ENCODE measurements at places on chromosomes 5 and 9. TPM values are rescaled to one million over a fixed set of nuclear protein-coding genes. Genes with fewer than 3 reads are reported as not detected.

The TAF11L10 gene
- not detected for total RNA-seq

- no peak for DNase-seq
These were observed 31.6 kb upstream of the F2RL1 start for GRCh38 chr5:76787237-76787636.

DNA sequence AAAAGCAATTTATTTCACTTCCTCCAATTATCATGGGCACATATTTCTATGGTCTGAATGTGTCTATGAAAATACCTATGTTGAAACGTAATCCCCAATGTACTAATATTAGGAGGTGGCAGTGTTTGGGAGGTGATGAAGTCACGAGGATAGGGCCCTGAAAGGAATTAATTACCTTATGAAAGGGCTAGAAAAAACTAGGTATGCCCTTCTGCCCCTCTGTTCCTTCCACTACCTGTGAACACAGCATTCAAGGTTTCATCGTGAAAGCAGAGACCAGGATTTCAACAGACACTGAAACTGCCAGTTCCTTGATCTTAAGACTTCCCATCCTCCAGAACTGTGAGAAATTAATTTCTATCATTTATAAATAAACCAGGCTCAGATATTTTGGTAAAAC lies 1037.1 kb upstream of the C9orf72 start:
- no peak for DNase-seq

- no peak for DNase-seq
These were observed 212.6 kb upstream of the ACTBL2 start for GRCh38 chr5:57695179-57695578.

GRCh38 chr5:42994555-42995359 lies 45.4 kb downstream of the ANXA2R start:
- DNase-seq = peak; percentile 92

GRCh38 chr5:32852535-32852934 lies 141.4 kb downstream of the NPR3 start:
- DNase-seq = peak; percentile 54

DNA sequence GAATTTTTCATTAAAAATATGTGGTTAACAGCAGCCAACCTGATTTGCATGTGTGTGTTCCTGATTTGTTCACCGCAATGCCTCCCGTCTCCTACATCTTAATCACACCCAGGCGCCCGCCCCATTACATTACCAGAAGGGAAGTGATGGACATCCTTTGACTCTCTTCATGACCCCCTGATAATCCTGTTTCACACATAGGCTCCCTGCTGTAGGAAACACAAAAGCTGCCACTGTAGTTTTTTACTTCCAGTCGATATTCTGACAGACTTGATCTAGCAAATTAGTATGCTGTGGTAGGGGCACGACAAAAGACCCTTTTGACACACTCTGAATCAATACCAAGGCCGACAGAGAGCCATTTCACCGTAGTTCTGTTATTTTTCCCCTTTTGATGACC lies 287.8 kb upstream of the ISL1 start:
- DNase-seq = no peak

- DNase-seq = peak; percentile 67
These were observed 389.6 kb downstream of the SEMA5A start for GRCh38 chr5:9156282-9156681.

GRCh38 chr9:110050925-110051355 lies 157.0 kb downstream of the C9orf152 start:
- DNase-seq = no peak

The RPL7A gene
- 2,738 TPM for total RNA-seq

- DNase-seq = no peak
These were observed 169.4 kb upstream of the CCNH start for GRCh38 chr5:87582149-87582548.

GRCh38 chr5:149771216-149771980 lies 41.3 kb downstream of the PPARGC1B start:
- DNase-seq = no peak

GRCh38 chr9:19927560-19927959 lies 138.7 kb upstream of the SLC24A2 start:
- no peak for DNase-seq

GRCh38 chr9:127183814-127184582 lies 61.6 kb upstream of the ANGPTL2 start:
- DNase-seq = no peak

GRCh38 chr5:149793256-149793550 lies 63.1 kb downstream of the PPARGC1B start:
- no peak for DNase-seq

- no peak for DNase-seq
These were observed 158.1 kb downstream of the SLC25A46 start for GRCh38 chr5:110896901-110897300.

DNA sequence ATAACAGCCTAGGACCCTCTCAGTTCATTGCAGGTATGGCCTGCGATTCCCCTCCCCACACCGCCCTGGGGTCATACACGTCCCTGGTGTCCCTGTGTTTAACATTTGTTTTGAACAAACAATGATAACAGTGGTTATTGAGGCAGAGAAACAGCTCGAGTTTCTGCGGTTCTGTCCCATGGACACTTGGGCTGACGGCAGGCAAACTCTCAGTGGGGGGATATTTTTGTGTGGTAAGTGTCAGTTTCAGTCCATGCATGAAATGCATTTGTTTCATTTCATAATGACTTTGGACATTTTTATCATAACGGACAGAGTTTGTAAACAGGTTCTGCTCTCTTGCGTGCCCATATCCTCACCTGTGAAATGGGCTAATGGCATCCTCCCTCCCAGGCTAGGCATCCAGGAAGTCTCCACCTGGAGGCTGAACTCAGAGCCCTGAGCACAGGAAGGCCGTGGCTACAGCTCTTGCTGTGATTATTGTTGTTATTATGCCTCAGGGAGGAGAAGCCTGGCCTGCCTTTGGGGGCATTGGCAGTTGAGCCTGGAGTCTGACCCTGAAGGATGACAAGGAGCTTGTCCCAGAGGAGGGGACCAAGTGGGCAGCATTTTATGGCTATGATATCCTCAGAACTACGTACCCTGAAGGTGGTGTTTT lies 190.9 kb downstream of the GADD45G start:
- DNase-seq = no peak

The PSMD5 gene
- 36.9 TPM for total RNA-seq

GRCh38 chr9:16656432-16657169 lies 213.9 kb downstream of the BNC2 start:
- DNase-seq = no peak

DNA sequence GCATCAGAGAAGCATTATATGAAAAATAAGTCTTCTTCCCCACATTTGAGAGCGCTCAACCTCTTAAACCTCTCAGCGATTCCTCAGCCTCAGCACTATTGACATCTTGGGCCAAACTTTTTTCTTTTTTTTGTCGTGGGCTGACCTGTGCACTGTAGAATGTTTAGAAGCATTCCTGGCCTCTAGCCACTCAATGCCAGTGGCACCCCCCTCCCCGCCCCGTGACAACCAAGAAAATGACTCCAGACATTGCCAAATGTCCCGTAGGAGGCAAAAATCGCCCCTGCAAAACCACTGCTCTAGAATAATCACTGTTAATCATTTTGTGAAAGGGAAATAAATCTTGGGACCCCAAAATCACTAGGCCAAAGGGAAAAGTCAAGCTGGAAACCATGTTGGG lies 129.1 kb upstream of the BOD1 start:
- DNase-seq = no peak

The ADRA1B gene
- 0.17 TPM for total RNA-seq

- no peak for DNase-seq
These were observed 867.1 kb downstream of the DTWD2 start for GRCh38 chr5:118121258-118121657.

GRCh38 chr9:38671748-38672147 lies 48.2 kb downstream of the FAM240B start:
- DNase-seq = no peak

DNA sequence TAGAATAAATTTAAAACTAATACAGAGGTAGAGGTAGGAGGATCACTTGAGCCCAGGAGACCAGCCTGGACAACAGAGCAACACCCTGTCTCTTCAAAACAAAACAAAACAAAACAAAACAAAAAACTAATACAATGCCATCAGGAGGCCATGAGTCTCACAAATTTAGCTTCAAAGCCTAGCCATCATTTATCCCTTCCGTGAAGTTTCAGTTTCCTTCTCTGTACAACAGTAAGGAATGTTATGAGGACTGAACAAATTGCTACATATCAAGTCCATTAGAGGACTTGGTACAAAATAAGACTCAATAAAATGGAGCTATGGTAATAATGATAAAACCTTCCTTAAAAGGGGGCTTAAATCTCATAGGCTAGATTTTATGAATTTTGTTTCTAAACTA lies 60.8 kb downstream of the MAPKAP1 start:
- no peak for DNase-seq

DNA sequence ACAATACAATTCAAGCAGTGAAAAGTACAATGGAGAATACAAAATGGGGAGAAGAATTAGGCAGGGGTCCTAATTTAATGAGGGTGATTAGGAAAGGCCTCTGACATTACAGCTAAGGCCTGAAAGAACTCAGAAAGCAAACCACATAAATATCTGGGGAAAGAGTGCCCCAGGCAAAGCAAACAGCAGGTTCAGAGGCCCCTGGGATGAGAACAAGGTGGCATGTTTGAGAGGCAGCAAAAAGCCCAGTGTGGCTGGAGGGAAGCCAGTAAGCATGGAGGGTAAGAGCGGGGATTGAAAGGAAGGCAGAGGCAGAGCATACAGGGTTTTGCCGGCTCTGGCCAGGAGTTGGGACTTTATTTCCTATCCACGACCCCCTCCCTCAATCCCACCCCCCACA lies 33.4 kb upstream of the VDAC1 start:
- DNase-seq = no peak

The TXNDC8 gene
- total RNA-seq = not detected

The HCN1 gene
- total RNA-seq = not detected

DNA sequence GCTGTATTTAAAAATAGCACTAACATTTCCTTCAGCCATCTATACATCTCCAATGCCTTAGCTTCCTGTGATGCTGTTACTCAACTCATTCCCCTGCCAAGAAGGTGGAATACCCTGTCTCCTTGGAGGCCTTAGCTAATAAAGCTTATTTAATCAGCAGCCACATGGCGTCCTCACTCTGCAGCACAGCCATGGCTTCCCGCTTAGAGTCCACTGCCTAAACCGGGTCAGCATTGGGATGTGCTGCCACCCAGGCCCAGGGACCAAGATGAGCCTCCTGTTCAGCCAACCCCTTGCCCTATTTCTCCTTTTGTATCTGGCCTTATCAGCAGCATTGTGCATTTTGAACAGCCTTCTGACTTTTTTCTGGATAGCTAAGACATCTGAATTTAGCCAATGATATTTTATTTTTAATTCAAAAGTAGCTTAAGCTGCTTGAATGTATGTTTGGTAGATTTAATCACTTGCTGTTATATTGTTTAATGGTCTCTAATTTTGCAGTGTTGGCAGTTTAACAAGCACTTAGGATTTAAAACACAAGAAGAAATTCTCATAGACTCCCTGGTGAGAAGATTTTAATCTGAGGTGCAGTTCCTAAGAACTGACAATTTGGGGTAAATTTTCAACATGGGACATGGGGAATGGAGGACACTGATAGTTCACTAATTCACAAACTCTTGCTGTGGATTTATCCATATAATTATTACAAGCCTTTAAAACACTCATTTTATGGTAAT lies 113.0 kb downstream of the RPS23 start:
- no peak for DNase-seq

The TMEM171 gene
- not detected for total RNA-seq

- no peak for DNase-seq
These were observed 50.7 kb upstream of the NR5A1 start for GRCh38 chr9:124557895-124558294.

GRCh38 chr5:79508354-79508753 lies 5.6 kb downstream of the HOMER1 start:
- no peak for DNase-seq

DNA sequence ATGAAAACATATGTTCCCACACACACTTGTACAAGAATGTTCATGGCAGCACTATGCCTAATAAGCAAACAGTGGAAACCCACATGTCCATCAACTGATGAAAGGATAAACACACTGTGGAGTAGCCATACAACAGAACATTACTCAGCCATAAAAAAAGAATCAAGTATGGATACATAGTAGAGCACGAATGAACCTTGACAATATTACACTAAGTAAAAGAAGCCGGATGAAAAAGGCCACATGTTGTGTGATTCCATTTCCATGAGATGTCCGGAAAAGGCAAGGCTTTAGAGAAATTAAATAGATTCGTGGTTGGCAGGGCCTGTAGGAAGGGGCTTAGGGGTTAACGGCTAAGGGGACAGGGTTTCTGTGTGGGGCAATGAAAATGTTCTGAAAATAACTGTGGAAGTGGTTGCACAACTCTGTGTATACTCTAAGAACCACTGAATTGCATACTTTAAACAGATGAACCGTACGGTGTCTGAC lies 51.4 kb downstream of the COL23A1 start:
- DNase-seq = no peak

The LCN2 gene
- total RNA-seq = not detected

GRCh38 chr5:174247301-174247700 lies 201.8 kb downstream of the NSG2 start:
- no peak for DNase-seq

The GARNL3 gene
- total RNA-seq = 2.9 TPM

The SPARC gene
- total RNA-seq = 0.45 TPM

DNA sequence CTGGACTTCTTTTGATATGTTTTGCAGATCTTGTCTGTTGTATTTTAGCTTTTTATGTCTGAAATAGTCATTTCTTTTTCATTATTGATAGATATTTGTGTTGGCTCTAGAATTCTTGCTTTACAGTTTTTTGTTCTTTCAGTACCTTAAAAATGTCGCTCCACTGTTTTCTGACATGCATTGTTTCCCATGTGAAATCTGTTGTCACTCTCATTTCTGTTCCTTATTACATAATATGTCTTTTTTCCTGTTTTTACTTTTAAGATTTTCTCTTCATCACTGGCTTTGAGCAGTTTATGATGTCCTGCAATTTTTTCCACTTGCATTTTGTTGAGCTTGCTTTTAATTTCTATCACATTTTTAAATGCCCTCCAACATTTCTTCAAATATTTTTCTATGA lies 270.4 kb upstream of the TARS1 start:
- DNase-seq = no peak

- DNase-seq = no peak
These were observed 3.2 kb upstream of the NRARP start for GRCh38 chr9:137305060-137305797.

DNA sequence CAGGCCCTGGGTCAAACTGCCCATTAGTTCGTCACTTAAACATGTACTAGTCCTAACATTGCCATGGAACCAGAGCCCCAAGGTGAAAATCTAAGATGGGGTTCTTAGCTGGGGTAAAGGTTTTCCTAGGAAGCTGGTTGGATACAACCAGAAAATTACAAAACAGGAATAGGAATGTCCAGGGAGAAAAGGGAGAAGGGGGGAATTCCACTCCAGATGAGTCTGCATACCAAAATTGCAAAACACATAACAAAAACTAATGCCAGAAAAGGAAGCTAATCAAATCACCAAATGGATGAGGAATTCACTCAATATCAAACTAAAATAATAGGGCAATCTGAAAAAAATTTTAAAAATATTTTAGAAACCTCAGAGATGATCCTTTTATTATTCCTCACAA lies 396.2 kb downstream of the EFNA5 start:
- DNase-seq = no peak

The ENTPD2 gene
- not detected for total RNA-seq

The WNK2 gene
- 4.5 TPM for total RNA-seq

The SCGB3A2 gene
- total RNA-seq = not detected

The RAB3C gene
- 27.7 TPM for total RNA-seq

GRCh38 chr9:72935595-72935994 lies 17.3 kb downstream of the ALDH1A1 start:
- no peak for DNase-seq

The PTPRD gene
- 45.3 TPM for total RNA-seq

GRCh38 chr5:124179819-124180218 lies 566.6 kb downstream of the ZNF608 start:
- DNase-seq = no peak

- no peak for DNase-seq
These were observed 5.4 kb downstream of the ZNF608 start for GRCh38 chr5:124740991-124741583.

The C5orf58 gene
- total RNA-seq = not detected

Data from NCI-H460 (cell line).